CD4-positive, alpha-beta T cell treated with Interleukin-15 for 4 hours (primary cell): ENCODE measurements at places on chromosomes 16 and 17.

- DNase-seq: no peak
Measured at GRCh38 chr16:20175358-20175757, 101.7 kb upstream of the GPR139 start.

DNA sequence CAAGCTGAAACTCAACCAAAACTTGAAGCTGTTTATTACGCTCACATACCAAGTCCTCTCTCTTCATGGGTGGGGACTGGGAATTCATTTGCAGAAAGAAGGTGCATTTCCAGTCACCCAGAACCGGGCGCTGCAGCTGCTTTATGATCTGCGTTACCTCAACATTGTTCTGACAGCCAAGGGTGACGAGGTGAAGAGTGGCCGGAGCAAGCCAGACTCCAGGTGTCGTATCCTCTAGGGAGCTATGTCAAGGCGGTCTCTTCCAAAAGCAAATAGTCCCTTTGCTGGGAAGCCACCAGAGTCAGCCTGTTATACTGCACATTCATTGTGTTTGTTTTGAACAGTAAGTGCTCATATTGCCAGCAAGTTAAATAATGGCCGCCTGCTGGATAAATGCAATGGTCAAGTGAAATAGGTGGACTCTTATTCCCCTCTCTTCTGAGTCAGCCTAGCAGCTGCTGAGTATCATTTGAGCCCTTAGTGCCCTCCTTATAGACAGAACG lies 12.7 kb downstream of the COG1 start:
- no peak for DNase-seq

DNA sequence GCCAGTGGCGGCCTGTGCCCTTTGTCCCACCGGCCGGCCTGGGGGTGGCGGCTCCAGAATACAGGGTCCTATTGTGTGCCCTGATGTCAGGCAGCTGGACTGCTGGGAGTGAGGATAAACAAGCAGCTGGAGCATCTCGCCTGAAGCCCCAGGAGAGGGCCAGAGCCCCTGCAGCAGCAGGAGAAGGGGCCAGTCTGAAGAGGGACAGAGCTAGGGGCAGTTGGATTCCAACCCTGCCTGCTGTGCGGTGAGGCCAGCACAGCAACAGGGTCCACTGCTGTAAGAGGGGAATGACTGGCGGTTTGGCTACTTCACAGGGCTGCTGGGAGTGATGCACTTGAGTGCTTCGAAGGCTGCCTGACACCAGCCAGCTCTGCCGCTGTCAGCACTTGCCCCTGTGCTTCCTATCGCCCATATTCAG lies 25.0 kb downstream of the RAB11FIP4 start:
- no peak for DNase-seq

DNA sequence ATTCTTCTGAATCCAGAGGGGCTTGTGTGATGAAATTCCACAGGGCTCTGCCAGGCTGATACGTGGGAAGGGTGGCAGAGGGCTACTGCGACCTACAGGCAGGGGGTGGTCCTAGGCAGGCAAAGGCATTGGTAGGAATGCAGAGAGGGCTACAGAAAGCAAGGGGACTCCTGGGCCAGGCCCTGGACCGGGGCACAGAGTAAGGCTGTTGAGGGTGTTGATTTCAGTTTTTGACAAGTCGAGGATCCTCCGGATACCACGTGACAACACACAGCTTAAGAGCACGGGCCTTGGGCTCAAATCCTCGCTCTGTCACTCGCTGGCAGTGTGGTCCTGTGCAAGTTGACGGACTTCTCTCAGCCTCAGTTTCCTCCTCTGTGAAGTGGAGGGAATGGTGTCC lies 19.1 kb upstream of the DOC2B start:
- DNase-seq: no peak

DNA sequence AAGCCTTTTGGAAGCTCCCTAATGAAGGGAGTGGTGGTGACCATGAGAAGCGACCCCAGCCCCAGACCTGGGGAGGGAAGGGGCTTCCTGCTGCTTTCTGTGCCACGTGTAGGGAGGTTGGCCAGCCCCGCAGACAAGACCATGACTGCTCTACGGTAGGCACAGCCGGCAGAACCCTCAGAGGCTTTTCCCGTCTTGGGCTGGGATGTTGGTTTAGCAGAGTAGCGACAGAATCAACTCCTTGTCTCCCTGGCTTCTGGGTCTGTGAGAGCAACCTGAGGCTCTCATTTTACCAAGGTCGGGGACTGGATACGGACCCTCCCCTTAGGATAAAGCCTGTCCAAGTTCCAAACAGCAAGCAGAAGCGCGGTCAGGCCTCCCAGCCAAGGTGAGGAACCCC lies 123.3 kb downstream of the AXIN2 start:
- no peak for DNase-seq

GRCh38 chr17:7807206-7807605 lies 26.8 kb upstream of the KDM6B start:
- DNase-seq: no peak

DNA sequence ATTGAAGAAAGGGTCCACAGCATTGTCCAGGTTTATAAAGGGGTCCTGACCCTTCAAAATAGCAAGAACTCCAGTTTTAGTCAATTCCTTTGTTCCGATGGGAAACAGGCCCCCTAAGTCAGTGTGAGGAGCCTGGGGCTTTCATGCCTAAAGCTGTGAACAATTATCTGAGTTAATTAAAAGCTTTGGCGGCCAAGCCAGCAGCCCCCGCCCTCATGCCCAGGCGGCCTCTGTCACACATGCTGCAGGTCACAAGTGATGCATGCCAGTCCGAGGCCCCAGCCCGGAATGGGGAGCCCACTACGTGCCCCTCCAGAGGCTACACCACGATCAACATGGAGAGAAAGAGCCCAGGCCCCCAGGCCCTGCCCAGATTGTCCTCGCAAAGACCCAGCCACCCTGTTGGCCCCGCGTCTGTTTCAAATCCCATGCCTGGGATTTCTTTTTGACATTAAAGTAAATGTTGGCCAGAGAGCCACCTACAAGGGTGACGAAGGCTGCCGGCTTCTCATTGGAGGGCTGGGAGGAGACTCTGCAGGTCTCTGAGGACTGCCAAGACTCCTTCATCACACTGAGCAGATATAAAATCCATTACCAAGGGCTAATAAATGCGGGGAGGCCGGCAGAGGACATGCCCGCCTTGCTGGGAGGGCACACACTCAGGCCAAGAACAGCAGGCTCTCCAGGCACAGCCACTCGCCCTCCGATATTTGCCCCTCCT lies 14.5 kb upstream of the PITPNM3 start:
- DNase-seq: no peak
